ENCODE measurements at places on chromosomes 4 and X.

GRCh38 chr4:2572076-2572475 lies 35.6 kb downstream of the FAM193A start:
- no peak for DNase-seq

- no peak for DNase-seq
Measured at GRCh38 chr4:53228036-53228435, 137.8 kb downstream of the SCFD2 start.

DNA sequence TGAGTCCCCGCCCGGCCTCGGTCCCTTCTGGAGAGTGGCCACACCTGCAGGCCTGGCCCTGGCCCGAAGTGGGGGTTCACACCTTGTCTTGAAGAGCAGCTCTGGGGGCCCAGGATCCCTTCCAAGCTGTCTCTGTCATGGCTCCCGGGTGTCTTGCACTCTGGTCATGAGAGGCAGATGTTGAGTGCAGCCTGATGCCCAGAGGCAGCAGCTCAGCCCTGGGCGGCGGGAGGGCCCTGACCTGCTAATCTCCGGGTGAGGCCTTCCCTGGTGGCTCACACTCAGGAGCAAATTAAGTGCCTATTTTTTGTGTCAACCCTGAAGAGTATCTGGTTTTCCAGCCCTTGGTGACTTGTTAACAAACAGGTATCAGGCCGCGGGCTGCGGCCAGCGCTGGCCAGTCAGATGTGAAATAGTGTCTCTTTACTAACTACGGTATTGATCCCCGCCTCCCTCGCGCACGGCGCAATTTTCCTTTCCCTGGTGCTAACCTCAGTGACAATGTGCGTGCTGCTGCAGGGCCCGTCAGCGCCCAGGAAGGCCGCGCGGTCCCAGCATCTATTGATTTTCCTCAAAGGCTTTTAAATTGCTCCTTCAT lies 24.2 kb downstream of the NKX1-1 start:
- no peak for DNase-seq

GRCh38 chr4:108129196-108129595 lies 39.5 kb downstream of the LEF1 start:
- DNase-seq = no peak

- DNase-seq = no peak
Measured at GRCh38 chrX:34426334-34426733, 230.8 kb downstream of the TMEM47 start.

DNA sequence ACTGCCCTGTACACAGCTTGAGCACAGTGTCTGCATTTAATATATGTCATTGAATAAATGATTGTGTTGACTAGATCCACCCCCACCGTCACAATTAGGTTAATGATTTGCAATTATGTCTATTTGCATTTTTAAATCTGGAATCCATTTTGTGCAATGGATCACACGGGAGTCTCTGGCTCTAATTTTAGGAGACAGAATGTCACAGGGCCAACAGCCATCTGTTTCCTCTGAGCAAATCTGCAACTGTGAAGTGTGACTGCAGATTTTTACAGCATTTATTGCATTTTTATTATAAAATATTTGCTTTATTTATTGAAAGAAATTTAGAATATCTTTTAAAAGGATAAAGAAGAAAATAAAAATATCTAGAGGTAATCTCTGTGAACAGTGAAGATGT lies 316.8 kb downstream of the HS3ST1 start:
- no peak for DNase-seq

GRCh38 chr4:182738283-182739047 lies 178.7 kb downstream of the DCTD start:
- DNase-seq = no peak

DNA sequence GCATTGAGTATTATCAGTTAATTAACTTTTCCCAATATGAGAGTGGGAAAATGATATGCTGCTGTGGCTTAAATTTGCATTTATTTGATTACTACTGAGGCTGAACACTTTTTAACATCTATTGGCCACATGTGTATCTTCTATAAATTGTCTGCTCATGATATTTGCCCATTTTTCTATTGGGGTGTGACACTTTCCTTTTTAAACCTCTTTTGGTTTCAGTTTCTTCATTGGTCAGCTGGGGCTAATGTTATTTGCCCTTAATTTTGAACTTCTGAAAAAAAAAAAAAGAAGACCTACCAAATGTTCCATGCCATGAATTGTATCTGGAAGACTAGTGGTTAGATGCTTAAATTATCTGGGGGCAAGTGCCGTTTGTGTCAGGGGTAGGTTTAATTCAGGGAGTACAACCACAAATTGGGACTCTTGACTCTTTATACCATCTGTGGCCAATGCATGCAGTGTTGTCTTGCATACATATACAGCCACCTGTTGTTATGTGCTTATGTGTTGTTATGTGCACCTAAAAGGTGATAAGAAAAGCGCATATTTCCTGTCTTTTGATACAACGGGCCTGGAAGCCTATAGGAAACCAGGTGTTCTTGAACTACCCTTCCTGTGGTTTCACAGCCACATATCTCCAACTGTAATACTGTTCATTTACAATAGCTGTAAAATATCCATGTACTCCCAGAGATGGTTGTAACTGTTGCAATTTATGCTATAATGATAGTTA lies 49.0 kb downstream of the SH2D1A start:
- DNase-seq = no peak

GRCh38 chrX:43108828-43109227 lies 330.9 kb upstream of the PPP1R2C start:
- DNase-seq = no peak

DNA sequence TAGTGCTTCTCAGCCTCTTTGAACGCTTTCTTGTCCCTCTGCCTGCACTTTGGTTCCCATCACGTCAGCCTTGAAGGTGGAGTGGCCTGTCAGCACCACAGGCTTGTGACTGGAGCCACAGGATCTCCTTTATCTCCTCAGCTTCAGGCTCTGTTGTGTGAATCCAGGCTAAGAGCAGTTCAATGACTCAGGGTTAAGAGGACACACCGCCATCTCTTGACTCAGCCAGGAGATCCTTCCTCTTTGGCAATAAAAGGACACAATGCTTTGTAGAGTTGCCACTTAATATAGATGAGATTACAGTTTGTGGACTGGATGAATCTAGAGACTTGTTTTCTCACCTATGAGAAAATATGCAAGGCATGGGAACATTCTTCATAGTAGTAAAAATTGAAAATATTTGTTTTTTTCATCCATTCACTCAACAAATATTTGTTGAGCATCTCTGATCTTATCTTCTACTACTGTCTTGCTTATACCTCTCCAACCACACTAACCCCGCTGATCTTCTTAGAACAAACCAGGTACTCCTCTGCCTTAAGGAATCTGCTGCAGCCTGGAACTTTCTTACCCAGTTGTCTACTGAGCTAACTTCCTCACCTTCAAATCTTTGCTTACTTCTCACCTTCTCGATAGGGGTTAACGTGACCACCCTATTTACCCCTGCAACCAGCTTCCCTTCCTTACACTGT lies 62.3 kb downstream of the UCHL1 start:
- no peak for DNase-seq

DNA sequence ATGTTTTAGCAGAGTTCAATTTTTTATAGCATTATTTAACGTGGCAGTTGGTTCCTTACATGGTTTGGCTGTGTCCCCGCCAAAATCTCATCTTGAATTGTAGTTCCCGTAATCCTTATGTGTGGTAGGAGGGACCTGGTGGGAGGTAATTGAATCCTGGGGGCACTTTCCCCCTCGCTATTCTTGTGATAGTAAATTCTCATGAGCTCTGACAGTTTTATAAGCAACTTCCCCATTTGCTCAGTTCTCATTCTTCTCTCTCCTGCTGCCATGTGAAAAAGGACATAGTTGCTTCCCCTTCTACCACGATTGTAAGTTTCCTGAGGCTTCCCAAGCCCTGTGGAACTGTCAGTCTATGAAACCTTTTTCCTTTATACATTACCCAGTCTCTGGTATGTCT lies 329.5 kb downstream of the GRIA2 start:
- no peak for DNase-seq

- DNase-seq = no peak
Measured at GRCh38 chrX:150074175-150074574, 135.9 kb upstream of the EOLA2 start.

DNA sequence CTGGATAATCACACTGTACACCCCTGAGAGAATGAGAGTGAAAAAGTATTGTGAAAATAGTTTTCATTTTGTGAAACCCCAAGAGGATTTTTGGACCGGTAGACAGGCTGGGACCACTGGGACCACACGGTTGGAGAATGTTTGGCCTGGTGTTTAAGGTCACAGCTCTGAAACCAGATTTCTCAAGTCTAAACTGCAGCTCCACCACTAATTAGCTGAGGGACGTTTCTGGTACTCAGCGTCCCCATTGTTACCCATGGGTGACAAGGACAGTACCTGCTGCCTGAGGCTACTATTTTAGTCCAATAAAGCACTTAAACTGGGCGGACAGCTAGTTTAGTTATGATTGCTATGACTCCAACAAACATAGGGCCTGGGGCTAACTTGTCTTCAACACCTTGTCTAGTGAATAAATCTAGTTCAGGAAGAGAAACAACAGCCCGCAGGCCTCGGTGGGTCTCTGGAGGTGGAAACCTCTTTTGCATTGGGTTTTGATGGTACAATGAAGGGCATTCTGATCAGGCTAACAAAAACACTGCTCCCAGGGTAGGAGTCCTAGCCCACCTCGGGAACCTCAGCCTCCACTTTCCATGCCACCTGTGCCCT lies 509 bp upstream of the USP11 start:
- no peak for DNase-seq

DNA sequence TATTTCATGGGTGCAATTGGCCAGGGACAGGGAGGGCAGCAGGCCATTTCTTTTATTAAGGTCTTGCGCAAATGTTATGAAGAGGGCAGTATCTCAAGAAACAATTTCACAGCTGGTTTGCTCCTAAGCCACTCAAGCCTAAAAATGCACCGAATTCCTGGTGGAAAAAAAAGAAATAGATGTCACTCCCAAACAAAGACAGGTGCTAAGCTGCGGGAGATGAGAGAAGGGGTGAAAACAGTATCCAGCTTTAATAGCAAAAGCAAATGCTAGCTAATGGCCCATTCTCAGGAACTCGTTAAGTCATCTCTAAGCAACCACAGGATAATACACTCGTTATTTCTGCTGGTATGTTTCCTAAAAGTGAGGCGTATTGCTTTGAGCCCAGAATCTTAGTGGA lies 116.4 kb downstream of the ARX start:
- DNase-seq = no peak

DNA sequence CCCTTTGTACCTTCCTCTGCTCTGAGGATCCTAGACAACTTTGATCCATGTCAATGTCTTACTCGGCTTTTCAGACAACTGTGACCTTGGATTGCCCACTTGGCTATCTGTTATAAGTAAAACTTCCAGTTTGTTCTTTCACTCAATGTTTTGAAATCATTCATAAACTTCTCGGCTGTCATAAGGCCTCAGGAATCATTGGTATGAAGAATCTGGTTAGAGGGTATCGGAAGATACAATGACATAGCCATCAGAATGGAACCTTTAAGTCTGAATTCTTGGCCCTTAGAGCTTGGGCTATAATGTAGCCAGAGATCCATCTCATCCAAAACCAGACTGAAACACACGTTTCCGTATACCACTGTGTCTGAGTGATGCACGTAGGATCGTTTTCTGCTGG lies 59.0 kb upstream of the WDR1 start:
- no peak for DNase-seq

DNA sequence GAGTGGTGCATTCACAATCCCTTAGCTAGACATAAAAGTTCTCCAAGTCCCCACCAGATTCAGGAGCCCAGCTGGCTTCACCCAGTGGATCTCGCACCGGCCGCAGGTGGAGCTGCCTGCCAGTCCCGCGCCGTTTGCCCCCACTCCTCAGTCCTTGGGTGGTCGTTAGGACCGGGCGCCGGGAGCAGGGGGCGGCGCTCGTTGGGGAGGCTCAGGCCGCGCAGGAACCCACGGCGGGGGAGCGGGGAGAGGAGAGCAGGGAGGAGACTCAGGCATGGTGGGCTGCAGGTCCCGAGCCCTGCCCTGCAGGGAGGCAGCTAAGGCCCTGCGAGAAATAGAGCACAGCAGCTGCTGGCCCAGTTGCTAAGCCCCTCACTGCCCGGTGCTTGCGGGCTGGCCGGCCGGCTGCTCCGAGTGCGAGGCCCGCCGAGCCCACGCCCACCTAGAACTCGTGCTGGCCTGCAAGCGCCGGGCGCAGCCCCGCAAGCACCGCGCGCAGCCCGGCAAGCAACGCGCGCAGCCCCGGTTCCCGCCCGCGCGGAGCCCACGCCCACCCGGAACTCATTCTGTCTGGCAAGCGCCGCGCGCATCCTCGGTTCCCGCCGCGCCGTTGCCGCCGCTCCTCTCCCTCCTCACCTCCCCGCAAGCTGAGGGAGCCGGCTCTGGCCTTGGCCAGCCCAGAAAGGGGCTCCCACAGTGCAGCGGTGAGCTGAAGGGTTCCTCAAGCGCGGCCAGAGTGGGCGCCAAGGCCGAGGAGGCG lies 153.5 kb downstream of the SLC7A11 start:
- no peak for DNase-seq

DNA sequence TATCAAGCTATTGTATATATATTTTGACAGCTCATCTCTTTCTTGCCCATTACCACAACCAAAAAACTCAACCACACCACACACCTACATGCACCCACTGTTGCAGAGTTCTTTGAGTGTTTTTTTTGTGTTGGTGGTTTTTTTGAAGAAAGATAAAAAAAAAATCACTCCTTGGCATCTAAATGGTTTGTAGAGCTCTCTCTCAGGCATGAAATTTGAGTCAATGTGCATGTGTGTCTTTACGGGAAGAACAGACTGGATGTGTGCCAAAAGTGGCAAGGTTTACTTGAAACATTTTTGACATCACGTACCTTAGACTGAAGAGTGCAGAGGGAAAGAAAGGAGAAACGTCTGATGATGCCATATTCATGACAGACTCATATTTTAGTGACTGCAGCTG lies 154.2 kb downstream of the FHIP1A start:
- no peak for DNase-seq

DNA sequence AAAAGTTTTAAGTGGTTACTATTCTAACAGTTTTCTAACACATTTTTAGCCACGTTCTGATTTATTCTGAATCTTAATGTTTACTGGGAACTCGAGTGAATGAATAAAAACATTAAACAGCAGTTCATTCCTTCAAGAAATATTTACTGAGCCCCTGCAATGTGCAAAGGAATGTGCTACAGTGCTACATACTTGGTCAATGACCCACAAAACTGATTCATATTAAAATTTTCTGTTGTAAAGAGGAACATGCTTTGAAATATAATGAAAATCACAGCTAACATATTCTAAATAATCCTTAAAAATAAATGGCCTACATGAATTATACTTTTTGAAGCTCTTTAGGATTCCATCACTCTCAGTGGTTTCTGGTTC lies 78.7 kb downstream of the ARAP2 start:
- DNase-seq = no peak

All from stimulated activated CD8-positive, alpha-beta memory T cell treated with anti-CD3 and anti-CD28 coated beads, Interleukin-15, amount 100 ng/mL, for 48 hours (primary cell).